NCI-H146 (cell line): ENCODE measurements at places on chromosomes 5 and 9.

DNA sequence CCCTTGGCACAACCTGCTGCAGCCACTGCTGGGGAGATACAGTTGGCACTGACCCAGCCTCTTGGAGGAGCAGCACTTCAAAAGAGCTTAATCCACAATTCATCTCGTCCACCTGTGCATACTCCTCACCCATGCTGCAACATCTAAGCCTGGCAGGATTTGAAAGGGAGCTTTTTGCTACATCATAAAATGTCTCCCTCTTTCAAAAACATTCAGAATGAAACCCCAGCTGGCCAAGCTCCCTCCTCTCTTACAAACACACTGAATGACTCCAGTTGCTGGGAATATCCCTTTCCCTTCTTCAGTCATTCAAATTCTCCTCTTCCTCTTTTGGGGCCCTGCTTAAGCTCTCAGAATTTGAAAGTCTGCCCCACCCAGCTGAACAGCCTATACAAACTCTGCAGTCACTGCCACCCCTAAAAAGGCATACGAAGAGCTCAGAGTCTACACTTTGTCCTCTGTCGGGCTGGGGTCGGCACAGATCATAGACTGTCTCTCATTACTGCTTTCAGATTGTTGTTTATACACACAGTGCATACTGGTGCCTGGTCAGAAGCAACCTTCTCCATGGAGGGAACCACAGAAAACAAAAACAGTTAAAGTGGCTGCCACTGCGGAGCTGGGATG lies 8.8 kb upstream of the C5orf15 start:
- DNase-seq, result no peak

GRCh38 chr5:64864171-64864570 lies 95.4 kb downstream of the CWC27 start:
- no peak for DNase-seq

DNA sequence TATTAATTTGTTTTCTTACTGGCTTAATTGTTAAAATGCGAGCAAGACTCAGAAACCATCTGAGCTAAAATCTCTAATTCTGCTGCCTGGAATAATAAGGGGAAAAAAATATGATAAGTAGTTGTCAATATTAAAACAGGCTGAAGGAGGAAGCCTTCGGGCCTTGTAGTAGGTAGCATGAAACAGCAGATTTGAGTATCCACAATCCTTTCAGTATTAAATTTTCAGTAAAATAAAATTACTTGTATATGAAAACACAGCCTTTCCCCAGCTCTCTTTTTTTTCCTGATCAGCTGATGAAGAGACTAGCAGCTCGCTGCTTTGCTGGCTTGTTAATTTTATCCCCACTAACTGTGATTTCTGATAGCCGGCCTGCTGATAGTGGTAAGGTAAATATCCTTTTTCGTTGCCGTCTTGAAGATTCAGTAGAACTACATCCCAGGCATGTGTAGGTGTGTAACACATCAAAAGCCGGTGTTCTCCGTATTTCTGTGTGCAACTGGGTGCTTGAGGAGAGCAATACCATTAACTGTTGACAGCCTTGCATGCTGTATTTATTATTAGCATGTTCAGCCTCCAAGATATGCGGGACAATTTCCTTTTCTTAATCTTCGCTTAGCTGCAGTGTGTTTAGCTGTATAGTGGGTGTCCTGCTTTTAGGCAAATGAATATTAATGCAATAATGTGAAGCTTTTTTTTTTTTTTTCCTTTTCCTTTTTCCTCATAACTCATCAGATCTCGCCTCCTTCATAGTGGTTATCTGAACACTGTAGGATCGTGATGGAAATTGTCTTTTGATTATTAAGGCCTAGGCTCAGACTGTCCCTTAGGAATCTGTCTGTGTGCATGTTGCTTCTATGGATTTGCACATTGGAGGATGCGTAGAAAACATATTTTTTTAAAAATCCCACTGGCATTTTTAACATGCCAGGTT lies 144.6 kb downstream of the SMARCA2 start:
- DNase-seq, result peak; percentile 72

GRCh38 chr5:146427619-146427997 lies 19.5 kb upstream of the TCERG1 start:
- no peak for DNase-seq

DNA sequence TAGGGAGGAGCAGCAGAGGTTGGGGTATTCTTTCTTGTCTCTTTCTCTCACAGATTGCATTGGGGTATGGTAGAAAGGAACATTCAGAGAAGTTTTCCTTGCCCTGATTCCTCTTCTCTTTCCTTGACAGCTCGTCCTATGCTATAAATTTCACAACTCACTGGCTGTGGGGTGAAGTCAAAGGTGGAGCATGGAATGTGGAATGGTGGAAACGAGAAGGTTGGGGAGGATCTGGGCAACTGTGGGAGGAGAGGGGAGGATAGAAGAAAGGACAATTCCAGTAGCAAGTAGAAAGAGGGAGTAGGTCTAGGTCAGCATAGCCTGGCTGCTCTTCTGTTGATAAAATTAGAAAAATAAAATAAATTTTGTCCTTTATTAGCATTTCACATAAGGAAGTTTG lies 39.0 kb upstream of the POC5 start:
- DNase-seq, result no peak

GRCh38 chr9:14380061-14380836 lies 66.3 kb upstream of the NFIB start:
- peak; percentile 19 for DNase-seq

DNA sequence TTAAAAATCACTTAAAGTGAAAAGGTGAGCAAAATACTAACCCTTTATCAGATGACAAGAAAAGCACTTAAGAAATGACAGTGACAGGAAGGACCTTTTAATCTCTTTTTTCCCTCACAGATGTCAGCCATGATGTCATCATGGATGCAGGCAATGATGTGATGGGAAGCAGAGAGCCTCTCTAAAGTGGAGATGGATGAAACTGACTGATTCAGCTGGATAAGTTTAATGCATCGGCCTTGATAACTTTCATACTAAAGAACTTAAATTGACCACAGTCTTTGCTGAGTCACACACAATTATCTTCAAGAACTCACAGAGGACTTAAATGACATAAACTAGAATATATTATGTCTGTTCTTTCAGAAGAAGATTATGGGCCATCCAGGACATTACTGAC lies 153.2 kb upstream of the FGF10 start:
- DNase-seq, result no peak

DNA sequence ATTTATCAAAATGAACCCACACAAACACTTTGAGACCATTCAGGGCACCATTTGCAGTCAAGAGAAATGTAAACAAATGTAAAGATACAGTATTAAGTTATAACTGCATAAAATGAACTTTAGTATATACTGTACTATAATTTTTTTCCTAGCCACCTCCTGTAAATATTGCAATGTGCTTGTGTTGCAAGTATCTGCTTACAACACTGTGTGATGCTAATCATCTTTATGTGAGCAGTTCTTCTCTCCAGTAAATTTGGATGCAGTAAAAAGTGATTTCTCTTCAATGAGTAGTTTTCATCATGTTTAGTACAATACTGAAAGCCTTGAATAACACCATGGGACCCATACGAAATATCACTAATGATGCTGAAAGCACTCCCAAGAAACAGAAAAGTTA lies 9.4 kb downstream of the G3BP1 start:
- no peak for DNase-seq

GRCh38 chr5:68830377-68830898 lies 263.4 kb upstream of the SLC30A5 start:
- DNase-seq, result no peak

GRCh38 chr5:38509185-38509584 lies 47.3 kb downstream of the LIFR start:
- DNase-seq, result no peak

DNA sequence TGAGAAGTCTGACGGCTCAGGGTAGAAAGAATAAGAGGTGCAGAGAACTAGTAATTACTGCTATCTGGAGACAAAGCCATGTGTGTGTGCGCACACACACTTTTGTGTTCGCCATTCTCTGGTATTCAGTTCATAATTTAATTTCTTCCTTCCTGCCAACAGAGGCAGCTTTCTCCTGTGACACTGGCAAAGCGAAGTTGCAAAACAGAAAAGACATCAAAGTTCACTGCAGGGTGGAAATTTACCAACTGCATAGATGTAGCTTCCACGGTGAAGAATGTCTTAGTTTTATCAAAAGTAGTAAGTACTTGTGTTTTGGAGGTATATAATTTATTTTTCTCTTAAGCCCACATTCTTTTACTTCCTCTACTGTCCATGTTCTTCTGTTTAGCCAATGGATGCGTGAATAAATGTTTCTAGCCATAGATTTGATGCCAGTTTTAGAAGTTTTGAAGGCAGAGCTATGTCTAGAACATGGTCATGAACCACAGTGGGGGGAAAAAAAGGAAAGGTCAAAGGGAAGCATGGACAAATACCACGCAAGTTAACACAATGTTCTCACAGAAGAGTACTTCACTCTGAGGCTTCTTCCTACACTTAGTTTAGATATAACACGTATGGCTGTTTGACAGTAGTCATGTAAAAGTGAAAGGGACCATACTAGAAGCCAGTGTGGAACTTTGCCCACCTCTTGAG lies 536.5 kb upstream of the GRIA1 start:
- DNase-seq, result peak; percentile 2

- DNase-seq, result no peak
Measured at GRCh38 chr9:32533336-32533735, 7.3 kb upstream of the RIGI start.

DNA sequence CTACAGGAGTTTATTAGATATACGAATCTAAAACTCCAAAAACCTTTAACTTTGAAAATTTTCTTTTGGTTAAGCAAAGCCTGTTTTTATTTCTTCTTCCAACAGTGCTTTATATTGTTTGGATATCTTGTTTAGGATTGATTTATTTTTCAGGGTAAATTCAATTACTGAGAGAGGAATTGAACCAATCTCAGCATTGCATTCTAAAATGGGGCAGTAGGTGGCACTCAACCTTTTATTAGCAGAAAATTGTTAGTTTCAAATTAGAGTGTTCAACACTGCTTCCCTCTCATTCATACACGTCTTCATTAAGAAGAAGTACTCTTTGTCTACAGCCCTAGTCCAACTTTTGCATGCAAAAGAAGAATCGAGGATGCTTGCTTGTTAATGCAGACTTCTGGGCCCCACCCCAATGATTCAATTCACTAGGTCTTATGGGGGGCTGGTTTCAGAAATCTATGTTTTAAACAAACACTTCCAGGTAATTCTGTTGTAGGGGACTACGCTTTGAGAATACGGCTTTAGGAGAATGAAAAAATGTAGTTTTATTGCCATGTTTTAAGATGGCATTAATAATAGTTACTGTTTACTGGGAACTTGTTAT lies 26.6 kb downstream of the MRPL22 start:
- no peak for DNase-seq

DNA sequence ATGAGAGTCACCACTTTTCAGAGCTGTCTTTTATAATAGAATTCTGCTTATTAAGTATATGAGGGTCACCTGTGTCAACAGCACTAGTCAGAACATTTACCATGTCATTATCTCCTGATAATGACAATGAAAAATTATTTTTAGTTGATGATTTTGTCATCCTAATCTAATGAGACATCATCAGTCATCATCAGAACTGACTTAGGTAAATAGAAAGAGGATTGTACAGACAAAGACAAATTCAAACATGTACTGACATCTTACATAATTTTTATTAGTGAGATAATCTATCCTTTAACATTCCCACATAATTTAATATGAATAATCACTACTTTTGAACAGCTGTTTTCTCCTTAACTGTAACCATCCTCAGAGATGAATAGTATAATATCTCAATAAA lies 22.6 kb downstream of the CDH9 start:
- peak; percentile 95 for DNase-seq

DNA sequence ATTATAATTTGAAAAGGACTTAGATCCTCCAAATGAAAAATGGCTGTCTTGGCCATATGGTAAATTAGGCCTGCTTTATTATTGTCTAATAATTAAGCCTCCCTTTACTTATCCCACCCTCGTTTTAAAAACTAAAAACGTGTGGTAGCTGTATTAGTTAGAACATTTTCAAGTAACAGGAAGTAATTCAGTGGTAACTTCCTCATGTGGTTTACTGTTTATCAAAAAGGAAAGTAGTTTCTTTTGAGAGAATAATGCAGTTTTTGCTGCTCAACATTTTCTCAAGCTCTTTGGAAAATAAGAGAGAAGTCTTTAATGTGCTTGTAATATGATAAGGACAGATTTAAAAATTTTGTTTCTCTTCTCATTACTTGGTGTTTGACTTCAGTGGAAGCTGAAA lies 26.0 kb downstream of the ZCCHC7 start:
- DNase-seq, result no peak

DNA sequence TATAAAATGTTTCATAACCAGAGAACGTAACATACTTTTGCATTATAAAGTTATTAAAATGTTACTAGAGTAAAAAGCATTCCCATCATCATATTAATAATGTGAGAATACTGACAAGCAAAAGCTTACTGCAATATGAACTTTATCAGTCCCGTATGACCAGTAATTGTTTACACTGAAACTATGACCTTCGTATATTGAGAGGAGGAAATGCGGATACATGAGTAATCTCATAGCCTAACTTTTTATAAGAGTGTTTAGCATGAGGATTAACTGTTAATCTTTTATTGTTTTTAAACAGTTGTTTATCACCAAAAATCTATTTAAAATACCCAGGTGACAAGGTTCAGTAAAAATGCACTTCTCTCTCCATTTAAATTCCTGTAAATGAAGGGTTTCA lies 272.4 kb downstream of the SLF1 start:
- DNase-seq, result no peak

DNA sequence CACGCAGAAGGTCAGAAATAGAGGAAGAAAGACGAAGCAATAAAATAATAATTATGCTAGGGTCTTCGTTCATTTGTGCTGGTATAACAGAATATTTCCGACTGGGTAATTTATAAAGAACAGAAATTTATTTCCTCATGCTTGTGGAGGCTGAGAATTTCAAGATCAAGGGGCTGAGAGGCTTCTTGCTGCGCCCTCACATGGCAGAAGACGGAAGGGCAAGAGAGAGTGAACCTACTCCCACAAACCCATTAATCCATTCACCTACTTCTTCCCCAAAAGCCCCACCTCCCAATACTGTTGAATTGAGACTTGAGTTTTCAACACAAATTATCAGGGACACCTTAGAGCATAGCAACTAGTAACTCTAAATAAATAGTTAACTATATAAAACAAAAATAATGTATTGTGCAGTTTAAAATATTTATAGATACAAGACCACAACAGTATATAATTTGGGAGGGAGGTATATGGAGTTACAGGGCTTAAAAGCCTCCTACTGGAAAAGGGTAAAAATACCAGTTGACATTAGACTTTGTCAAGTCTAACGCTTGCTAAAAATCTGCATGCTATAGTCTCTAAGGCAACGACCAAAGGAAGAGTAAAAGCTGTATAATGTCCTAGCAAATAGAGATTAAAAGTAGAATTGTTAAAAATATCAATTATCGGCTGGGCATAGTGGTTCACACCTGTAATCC lies 40.3 kb upstream of the NAA35 start:
- peak; percentile 0 for DNase-seq

- DNase-seq, result no peak
Measured at GRCh38 chr5:53368516-53368915, 111.9 kb upstream of the FST start.

- no peak for DNase-seq
Measured at GRCh38 chr9:134726722-134727034, 85.1 kb downstream of the COL5A1 start.
